Effector memory CD8-positive, alpha-beta T cell (primary cell): ENCODE measurements at places on chromosomes 4 and X.

- no peak for DNase-seq
These were observed 130.9 kb downstream of the TMEM164 start for GRCh38 chrX:110133735-110134370.

DNA sequence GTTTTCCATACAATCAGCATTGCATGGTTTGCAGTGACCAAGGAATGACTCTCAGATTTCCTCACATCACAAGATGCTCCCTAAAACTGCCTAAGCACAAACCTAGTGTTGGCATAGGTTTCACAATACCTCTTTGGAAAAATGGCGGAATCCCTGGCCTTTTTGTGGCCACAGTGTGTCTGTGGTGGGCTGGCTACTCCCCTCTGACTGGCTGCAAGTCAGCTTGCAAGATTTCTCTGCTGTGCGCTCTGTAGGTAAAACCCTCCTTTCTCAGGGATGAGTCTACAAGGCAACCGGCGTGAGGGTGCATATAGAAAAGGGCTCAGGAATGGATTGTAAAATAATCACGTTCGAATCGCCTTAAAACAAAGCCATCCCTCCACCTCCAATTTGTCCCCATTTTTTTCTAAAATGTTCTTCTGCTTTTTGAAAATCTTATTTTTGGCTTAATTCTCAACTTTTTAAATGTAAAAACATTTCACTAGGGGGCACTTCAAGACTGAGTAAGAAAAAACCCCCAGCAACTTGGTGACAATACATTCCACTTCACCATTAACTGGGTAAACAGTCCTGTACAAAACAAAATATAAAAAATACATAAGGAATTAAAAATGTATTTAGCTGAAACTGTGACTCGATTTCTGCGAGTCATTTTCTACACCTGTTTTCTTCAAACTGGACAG, 235.6 kb downstream of the STIM2 start:
- DNase-seq, result no peak

DNA sequence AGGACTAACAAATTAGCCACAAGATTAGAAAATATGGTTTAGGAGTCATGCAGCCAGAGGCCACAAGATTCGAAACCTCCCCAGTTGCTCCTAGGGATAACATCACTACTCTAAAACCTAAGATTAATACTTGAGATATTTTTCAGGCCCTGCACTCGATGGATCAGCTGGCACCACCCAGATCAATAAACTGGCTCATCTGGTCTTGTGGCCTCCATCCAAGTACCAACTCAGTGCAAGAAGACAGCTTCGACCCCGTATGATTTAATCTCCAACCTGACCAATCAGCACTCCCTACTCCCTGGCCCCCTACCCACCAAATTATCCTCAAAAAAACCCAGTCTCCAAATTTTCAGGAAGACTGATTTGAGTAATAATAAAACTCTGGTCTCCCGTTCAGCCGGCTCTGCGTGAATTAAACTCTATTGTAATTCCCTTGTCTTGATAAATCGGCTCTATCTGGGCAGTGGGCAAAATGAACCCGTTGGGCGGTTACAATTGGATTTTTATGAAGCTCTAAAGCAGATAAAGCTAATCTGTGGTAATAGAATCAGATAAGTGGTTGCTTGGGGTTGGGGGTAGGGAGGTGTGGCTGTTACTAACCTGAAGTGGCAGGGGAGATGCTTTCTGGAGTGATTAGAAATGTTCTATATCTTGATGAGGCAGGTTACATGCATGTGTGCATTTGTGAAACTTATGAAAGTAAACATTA, 91.8 kb upstream of the ATXN3L start:
- DNase-seq, result no peak

- no peak for DNase-seq
These were observed 619.8 kb downstream of the PACRGL start for GRCh38 chr4:21320034-21320433.

- no peak for DNase-seq
These were observed 2.1 kb downstream of the UGT8 start for GRCh38 chr4:114600672-114601071.

DNA sequence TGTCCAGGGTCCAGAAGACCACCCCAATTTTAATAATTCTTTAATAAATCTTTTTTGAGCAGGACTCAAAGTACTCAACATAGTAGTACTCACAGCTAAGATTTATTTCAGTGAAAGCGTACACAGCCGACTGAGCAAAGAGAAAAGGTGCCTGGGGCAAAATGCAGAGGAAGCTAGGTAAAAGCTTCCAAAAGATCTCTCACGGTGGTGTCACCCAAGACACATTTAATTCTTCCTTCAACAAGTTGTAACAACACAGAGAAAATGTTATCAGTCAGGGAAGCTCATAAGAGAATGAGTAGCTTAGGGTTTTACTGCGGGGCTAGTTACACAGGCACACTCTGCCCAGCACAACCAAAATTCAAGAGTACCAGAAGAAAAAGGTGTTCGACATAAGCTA, 201.1 kb downstream of the OPHN1 start:
- no peak for DNase-seq

- DNase-seq, result no peak
These were observed 10.2 kb downstream of the ARX start for GRCh38 chrX:25005382-25006185.

DNA sequence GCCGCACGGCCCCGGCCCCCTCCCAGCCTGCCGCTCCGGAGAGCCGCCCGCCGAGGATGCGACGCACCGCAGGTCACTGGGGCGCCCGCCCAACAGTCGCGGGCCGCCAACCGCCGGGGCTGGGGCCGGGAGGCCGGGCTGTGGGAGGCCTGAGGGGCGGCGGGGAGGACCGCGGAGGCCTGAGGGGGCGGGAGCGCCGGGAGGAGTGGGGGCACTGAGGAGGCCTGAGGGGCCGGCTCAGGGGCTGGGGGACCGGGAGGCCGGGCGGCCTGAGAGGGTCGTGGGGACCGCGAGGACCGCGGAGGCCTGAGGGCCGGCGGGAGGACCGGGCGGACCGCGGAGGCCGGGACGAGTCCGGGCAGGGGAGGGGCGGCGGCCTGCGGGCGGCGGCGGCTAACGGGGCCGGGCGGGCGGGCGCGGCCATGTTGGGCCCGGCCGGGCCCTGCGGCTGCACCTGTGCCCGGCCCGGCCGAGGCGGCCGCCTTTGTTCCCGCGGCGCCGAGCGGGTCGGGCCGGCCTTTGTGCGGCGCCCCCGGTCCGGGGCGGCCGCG, 353 bp downstream of the NSD2 start:
- DNase-seq, result no peak

DNA sequence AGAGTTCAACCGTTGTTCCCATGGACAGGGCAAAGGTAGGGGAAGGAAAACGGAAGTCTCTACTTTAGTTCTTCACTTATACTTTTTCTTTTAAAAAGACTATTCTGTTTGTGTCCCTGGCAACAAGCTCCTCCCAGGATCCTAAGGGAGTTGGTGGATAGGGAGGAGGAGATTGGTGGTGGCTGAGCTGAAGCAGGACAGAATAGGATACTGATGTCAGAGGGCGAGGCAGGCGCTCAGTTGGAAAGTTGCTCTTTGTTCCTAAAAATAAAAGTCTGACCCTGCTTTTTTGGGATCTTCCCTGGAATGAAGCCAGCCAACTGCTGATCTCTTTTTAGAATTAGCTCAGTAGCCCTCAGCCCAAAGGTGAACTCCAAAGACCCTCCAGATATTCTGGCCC, 104.7 kb downstream of the MGST2 start:
- no peak for DNase-seq

GRCh38 chr4:177673985-177674489, 231.8 kb upstream of the AGA start:
- no peak for DNase-seq

- DNase-seq, result no peak
These were observed 16.9 kb upstream of the FAM47E start for GRCh38 chr4:76234679-76235044.

GRCh38 chrX:48539345-48540027, at the start of gene TBC1D25:
Gene TBC1D25 (plus strand): TSS chrX:48539714. CDS start chrX:48539798, 84 bp downstream.
- peak; percentile 94 for DNase-seq

DNA sequence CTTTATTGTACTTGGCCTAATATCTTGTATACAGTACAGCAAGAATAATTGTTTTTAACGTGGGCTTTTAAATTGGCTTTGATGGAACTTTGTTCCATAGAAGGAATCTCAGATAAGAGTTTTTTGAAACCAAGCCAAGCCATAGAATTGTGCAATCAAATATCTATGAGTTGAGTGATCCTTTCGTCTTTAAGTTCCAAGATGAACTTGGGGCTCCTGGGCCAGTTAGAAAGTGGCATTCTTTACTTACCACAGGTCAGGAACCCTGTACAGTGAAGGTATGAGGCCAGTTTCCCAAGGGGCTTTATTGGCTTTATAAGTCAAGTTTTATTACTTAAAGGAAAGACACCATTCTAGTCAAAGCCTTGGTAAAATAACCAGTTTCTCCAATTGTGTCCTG, 2104.2 kb downstream of the PCDH7 start:
- DNase-seq, result no peak

GRCh38 chr4:5933116-5933515, 40.2 kb upstream of the CRMP1 start:
- DNase-seq, result no peak

GRCh38 chr4:57064811-57065711, 45.1 kb downstream of the IGFBP7 start:
- no peak for DNase-seq

DNA sequence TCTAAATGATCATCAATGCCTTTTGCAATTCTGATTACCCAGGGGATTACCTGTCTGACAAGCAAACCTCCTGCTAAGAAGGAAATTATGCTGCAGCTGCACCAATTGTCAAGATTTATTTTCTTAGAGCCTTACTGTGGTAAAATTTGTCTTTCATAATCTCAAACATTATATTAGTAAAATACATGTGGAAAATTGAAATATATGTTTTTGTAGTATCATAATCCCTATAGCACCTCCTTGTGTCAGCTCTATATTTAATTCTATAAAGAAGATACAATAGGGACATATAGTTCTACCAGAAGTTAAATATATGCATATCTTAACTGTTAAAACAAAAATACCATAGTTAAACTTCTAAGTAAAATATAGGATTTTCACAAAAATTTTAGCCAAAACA, 655.6 kb upstream of the PCDH10 start:
- no peak for DNase-seq

DNA sequence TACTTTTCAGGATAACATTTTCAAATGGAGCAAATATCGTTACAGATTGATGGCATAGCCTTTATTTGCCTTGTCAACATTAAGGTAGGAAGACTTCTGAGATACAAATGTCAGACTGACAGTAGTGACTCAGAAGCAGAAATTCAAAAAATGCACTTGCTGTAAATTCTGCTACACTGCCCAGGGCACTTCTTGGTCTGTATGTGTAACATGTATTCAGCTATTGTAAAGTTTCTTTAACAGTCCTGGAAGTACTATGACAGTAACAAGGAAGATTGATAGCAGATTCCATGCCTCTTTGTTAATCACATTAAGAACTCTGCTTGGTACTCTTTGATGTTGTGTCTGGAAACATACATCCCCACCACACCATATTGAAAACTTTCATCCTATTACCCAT, 69.6 kb upstream of the PCDH18 start:
- DNase-seq, result no peak

DNA sequence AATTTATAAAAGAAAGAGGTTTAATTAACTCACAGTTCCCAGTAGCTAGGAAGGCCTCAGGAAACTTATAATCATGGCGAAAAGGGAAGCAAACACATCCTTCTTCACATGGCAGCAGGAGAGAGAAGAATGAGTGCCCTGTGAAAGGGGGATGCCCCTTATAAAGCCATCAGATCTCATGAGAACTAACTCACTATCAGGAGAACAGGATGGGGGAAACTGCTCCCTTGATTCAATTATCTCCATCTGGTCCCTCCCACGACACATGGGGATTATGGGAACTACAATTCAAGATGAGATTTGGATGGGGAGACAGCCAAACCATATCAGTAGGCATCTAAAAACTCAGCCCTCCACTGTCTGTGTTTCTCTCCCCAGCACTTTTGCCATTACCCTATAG, 22.4 kb downstream of the ANK2 start:
- no peak for DNase-seq

- DNase-seq, result no peak
These were observed 1019.7 kb downstream of the STPG2 start for GRCh38 chr4:97123573-97123972.

- DNase-seq, result no peak
These were observed 108.7 kb upstream of the FUNDC1 start for GRCh38 chrX:44651358-44651757.

- DNase-seq, result no peak
These were observed 19.5 kb downstream of the KIAA0232 start for GRCh38 chr4:6802025-6802424.

- DNase-seq, result no peak
These were observed 36.9 kb downstream of the GPR174 start for GRCh38 chrX:79181401-79181800.

DNA sequence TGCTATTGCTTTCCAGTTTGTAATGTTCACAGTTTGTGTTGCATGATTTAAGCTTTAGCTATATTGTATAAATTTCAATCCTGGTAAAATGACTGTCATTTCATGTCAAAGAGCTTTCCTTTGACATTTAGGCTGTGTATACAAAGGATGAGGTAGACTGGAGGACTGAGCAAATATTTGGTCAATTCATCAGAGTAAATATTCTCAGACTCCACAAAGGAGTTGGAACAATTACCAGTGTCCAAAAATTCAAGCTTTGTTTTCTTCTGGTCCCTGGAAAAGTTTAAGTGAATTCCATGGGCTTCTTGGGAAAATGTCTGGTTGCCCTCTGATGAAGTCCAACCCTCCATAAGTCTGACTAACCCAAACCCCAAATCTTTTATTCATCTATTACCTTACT, 682.4 kb downstream of the DACH2 start:
- no peak for DNase-seq

- DNase-seq, result no peak
These were observed 520.5 kb downstream of the GBA3 start for GRCh38 chr4:23213198-23213597.

DNA sequence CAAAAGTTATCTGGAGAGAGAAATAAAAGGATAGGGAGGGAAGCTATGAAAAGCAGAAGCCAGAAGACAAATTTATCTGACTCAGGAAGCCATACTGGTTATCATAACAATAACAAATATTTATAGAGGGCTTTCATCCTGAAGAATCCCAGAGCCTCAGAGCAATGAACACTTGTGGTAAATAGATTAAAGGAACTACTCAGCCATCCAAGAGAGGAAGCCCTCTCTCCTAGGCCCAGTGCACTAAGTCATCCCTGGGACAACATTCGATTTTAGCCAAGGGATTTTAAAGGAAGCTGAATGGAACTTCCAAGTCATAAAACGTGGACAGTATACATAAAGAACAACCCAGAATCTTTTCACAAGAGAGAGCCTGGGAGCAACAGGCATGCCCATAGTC, 76.9 kb downstream of the COL4A6 start:
- DNase-seq, result no peak

- DNase-seq, result no peak
These were observed 922.0 kb downstream of the NLGN4X start for GRCh38 chrX:5306654-5307121.

DNA sequence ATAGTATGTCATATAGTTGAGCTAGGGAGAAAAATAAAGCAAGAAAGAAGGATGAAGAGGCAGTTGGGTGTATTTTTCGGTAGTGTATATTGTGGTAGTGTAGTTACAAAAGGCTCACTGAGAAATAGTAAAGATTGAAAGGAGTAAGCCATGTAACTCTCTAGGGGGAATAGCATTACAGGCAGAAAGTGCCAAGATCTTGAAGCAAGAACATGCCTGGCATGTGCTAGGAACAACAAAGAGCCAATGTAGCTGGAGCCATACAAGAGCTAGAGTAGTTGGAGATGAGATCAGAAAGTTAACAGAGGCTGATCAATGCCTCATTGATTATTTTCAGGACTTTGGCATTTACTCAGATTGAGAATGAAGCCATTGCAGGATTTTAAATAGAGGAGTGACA, 3.0 kb downstream of the ABCE1 start:
- DNase-seq, result no peak

GRCh38 chr4:149784018-149784417, 31.6 kb downstream of the IQCM start:
- DNase-seq, result no peak
